ENCODE measurements at places on chromosomes 11 and 22.

GRCh38 chr11:44143987-44144909 is 48.8 kb downstream of the EXT2 start:
- no peak for DNase-seq

DNA sequence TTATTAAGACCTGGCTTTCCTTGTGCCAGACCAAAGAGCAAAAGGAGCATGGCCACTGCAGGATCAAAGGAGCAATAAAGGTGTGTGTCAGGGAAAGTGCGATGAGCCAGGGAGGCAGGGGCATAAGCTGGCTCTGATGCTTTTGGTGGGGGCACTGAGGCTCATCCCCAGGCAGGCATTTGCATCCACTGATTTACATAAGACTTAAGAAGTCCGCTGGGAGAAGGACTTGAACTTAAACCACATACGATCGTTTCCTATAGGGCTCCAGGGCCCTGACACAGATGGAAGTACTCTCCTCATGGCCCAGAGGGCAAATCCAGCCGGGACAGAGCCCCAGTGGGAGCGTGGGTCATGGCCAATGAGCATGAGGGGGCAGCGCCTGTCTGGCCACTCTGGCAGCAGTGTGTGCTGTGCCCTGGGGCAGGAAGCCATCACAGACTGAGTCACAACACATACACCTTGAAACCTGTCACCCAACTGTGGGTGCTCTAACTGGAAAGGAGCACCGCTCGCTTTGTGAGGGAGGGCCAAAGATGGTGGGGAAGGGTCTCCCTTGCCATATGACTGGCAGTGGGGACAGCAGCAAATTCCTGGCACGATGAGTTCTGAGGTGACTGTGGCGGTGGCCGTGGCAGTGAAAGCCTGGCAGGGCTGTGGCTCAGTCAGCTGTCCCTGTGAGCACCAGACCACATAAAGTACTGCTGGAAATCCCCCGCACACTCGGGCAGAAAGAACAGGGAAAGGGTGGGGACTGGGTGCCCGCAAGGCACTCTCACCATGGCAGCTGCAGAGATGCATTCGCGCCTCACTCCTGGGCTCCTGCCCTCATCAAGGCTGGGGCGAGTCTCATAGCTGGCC is 79.4 kb upstream of the LMO1 start:
- no peak for DNase-seq

DNA sequence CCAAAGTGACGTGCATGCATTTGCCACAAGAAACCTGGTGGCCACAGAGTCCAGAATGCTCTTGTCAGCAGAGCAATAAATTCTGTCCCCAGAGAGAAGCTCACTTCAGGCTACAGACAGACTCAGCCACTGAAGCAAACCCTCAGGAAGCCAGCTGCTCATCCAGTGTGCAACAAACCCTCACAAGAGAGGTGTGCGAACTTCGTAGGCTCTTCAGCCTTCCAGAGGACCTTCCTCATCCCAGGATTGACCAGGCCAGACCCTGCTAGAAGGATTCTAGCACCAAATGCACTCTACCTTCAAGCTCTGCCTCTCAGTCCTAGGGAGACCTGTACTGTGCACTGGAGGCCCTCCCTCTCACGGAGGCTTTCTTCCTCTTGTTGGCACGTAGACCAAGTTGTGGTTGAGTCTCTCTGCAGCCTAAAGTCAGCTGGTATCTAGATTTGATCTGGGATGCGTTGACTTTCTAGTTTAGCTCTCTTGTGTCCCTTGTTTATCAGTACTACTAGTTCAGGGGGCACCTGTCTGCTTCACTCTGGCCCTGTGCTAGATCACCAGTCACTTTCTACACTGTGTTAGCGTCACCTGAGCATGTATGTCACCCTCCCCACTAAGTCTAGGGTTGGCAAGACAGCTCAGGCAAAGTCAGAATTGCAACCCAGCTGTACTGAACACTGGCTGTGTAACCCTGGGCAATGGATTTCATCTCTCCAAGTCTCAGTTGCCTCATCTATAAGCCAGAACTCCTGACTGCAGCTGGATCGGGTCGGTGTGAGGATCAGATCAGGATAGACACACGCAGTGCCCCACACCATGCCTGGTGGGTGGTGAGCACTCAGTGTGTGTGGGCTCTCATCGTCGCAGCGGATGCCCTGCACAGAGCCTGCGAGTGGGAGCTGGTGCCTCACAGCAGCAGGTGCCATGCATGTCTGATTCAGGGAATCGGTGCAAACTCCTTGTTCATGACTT is 22.1 kb upstream of the TMPRSS13 start:
- DNase-seq, result no peak

DNA sequence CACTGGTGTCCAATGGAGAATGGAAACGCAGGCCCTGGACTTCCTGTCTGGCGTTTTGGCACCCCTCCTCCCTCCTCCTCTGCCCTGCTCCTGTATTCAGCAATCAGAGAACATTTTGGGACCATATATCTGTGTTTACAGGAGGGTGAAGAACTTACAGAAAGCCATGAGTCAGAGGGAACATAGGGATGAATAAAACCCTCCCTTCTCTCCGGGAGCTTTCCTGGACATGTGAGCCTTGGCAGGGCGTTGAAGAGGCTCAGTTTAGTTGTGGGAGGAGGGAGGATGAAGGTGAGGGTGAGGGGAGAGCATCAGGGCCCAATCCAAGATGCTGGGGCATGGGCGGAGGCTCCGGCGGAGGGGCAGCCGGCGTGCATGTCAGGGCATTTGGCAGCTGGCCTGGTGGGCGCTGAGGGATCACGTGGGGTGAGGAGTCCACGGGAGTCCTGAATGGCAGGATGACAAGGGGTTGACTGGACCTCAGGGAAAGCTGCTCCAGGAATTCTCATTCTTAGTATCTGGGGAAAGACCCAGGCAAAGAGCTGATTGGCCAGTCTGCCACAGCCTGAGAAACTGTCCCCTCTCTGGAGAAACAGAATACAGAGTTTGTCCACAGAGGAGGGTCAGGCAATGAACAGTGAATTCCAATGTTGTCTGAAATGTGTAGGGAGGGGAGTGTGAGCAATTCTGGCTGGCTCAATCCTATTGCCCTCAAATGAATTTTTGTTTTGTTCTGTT is 28.9 kb downstream of the MICAL2 start:
- DNase-seq, result no peak

- DNase-seq, result no peak
Measured at GRCh38 chr11:68375766-68376165, 63.4 kb downstream of the LRP5 start.

DNA sequence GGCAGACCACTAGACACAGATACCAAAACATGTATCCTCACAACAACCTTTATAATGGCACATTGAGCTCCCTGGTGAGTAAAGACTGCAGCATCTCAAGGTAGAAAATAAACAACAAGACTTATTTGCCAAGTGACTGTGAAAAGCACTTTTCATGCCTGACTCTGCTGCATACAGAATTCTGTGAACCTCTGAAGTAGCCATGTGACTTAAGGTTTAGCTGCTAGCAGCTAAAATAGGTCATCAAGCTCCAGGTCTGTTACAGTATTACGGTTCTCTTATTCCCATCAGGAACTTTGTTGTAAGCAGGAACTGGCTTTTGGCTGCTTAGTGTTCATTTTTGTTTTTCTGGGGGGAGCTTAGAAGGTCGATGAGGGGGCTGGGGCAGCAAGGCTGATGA is 139.4 kb downstream of the PAX6 start:
- no peak for DNase-seq

- DNase-seq, result no peak
Measured at GRCh38 chr11:1782831-1783724, 19.4 kb upstream of the CTSD start.

DNA sequence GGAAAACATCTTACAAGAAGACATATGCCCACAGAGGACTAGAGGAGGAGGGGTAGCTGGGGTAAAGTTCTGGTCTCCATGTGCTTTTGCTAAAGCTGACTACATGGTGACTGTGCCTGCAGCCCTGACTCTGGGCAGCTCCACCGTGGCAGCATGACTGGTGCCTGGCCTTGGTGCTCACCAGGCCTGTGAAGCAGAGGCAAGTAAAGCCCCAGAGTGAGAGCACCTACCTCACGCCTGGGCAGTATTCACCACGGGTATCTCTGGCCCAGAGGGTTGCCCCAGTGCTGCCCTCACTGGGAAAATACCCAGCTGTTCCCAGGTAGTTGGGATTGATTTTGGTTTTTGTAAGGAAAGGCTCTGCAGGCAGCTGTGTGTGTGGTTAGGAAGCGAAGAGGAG is 78.3 kb downstream of the CTTN start:
- no peak for DNase-seq

- no peak for DNase-seq
Measured at GRCh38 chr11:102926517-102926916, 29.0 kb downstream of the MMP13 start.

- no peak for DNase-seq
Measured at GRCh38 chr11:66464916-66465315, 1.8 kb upstream of the PELI3 start.

DNA sequence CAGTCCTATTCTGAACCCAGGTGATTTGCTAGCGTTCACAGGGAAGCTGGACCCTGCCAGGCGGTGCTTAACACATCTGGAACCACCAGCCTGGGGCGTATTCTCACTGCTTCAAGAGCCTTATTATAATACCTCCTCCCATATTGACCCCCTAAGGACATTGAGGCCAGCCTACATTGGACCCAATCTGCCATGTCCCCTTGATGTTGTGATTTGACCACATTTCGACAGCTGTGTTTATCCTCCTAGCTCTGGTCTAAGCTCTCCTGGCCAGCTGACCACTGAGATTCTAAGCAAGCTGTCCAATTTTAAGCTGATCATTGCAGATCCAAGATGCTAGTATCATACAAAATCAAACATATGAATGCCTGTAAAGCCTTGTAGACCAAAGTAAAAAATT is 148.1 kb upstream of the BLID start:
- no peak for DNase-seq

GRCh38 chr22:20203142-20203551 is 52.3 kb upstream of the CCDC188 start:
- DNase-seq, result no peak

DNA sequence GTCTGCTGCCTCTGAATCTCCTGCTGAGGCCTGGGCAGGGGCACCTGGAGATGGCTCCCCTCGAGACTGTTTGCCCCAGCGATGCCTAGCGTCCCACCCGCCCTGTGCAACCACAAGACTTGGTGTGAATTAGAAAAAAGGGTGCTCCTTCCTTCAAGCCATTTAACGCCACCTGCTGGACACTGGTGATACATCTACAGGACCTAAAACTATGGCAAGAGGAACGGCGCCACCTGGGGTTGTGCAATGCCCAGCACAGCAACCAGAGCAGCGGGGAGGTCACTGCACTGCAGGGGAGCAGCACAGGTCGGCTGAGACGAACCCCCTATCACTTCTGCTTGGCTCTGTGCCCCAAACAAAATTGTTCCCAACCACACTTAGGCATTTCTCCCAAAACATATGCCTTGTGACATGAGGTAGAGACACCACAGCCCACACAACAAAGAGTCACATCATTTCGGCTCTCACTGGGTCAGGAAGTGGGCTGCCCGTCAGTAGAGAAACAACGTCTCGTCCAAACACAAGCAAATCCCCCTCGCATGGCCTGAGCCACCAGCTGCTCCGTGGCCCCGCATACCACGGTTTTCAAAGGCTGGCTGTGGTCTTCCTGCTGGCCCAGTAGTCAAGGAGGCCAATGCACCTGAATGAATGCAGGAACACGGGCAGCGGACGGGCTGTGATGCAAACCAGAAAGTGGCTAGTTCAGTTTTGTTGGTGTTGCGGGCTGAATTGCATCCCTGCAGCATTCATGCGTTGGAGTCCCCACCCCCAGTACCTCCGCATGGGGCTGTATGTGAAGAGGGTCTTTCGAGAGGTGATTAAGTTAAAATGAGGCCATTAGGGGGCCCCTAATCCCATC is 171.9 kb downstream of the SHANK2 start:
- DNase-seq, result peak; percentile 45

DNA sequence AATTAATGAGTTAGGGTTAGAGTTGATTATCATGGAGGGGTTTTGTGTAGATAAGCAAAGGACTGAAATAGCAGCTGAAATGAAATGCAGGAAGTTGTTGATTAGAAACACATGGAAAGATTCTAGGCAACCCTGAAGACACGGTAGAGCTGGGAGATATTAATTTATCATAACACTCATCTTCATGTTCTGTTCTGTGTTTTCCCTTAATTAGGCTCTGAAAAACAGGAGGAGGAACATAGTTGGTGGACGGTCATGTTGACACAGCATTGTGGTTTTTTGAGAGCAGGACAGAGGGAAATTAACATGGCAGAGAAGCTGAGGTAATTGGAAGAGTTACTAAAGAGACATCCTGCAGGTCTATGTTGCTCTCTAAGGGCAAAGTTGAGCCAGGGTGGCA is 138.8 kb upstream of the UBASH3B start:
- DNase-seq, result no peak

DNA sequence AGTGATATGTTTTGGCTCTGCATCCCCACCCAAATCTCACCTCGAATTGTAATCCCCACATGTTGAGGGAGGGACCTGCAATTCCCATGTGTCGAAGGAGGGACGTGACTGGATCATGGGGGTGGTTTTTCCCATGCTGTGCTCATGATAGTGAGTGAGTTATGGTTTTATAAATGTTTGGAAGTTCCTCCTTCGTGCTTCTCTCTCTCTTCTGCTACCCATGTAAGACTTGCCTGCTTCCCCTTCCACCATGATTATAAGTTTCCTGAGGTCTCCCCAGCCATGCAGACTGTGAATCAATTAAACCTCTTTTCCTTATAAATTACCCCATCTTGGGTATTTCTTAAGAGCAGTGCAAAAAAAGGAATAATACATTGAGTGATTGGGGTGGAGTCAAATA is 7.3 kb upstream of the CEP295 start:
- no peak for DNase-seq

DNA sequence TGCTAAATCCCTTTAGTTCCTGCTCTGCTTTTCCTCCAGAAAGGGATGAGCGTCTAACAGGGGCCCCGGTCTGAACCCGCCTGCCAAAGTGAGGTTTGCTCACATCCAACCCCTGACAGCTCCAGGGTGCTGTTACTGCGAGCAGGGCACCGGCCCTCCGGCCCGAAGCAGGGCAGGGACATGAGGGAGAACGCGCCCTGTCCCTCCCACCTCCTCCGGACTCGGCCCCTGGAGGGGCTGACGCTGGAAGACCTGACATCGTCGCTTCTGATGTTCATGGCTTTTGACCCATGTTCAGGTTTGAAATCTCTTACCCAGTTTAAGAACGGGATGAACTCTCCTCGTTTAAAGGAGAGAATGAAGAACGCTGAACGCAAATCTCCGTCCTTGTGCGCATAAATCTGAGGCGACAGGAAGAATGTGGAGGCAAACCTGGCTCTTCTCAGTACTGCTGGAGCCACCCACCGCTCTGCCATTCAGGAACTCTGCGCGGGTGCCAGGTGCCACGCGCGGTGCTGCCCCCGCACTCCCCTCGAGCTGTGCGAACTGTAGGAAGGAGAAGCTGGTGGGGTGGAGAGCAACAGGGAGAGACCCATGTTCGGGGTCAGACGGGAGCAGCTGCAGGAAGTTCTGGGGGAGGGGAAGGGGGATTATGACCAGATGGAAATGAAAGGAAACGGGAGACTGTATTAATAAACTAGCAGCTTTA is 826 bp upstream of the EEF1G start:
- DNase-seq, result no peak

All from stimulated activated CD4-positive, alpha-beta T cell treated with anti-CD3 and anti-CD28 coated beads, Interleukin-4, amount 100 ng/mL, for 48 hours (primary cell).